Hepatocyte (in vitro differentiated cells): ENCODE measurements at places on chromosomes 12 and 14. TPM values are rescaled to one million over a fixed set of nuclear protein-coding genes. Genes with fewer than 3 reads are reported as not detected.

Gene KRT78
- 0.08 TPM in 1 of 2 replicates, not detected in the other for total RNA-seq

Gene OTOGL
- 0.33 and 0.44 TPM in 2 replicates for total RNA-seq

Gene ACTR10
- total RNA-seq, result 106 and 120 TPM in 2 replicates

Gene PLEKHG3
- 41.8 and 54.2 TPM in 2 replicates for total RNA-seq

Gene LTBP2
- 3.0 and 8.6 TPM in 2 replicates for total RNA-seq

Gene RILPL1
- 10.2 and 13.6 TPM in 2 replicates for total RNA-seq

Gene CCDC177
- total RNA-seq, result 0.23 TPM in 1 of 2 replicates, not detected in the other

Gene LUM
- total RNA-seq, result 1,782 and 2,030 TPM in 2 replicates

Gene SERPINA10
- total RNA-seq, result 19.1 and 23.0 TPM in 2 replicates

GRCh38 chr12:93980711-93981110 lies 167.7 kb upstream of the PLXNC1 start:
- no peak for DNase-seq

DNA sequence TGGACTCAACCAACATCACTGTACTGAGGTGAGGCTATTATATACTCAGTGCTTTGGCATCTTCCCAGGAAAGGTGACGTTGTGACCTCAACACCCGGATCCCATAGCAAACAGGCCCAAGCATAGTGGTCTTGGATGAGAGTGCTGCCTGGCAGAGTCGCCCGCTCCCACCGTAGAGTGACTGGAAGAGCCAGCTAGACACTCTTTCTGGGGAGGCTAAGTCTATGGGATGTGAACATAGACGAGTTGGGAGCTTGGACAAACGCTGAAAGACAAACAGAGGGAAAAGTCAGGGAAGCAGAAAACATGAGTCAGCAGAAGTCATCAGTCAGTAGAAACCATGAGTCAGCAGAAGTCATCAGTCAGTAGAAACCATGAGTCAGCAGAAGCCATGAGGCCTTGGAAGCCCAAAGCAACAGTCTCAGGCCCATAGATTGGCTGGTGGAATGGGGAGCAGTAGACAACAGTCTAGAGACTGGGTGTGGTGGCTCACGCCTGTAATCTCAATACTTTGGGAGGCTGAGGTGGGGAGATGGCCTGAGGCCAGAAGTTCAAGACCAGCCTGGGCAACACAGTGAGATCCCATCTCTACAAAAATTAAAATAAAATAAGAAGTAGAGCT lies 66.4 kb upstream of the MAP1LC3B2 start:
- DNase-seq, result peak; percentile 50

DNA sequence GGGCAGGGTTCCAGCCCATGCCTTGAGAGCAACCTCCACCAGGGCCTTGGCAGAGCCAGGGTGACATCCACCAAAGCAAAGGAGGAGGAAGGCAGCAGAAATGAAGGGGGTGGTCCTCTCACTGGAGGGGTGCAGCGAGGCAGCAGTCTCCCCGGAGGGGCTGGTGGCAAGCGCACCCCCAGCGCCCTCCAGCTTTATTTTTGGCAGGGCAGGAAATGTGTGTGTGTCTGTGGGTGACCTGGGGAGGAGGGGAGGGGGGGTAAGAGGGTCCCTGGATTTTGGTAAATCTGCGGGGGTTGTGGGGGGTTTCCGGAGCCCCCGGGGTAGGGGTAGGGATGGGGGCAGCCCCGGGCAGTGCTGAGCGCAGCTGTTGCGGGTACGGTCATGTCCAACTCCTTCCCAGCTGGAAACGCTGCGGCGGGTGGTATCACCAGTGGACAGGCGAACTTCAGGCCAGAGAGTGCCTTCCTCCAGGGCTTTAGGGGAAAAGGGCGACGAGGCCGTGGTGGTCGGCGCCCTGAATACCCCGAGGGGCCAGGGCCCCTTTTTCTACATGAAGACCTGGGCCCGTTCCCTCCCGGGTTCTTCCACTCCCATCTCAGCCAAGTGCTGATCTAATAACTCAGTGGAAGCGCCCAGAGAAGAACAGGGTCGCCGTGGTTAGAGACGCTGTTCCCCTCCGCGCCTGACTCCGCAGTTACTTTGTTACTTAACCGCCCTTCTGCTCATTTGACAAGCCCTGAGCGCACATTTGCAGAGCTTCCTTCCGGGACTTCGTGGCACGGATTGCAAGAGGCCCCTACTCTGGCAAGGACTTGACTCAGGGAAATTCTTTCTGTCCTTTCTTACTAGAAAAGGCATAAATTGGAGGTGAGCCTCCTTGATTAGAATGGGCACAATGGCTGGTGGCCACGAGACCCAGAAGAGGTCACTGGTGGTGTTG lies 55.2 kb downstream of the FOS start:
- no peak for DNase-seq

DNA sequence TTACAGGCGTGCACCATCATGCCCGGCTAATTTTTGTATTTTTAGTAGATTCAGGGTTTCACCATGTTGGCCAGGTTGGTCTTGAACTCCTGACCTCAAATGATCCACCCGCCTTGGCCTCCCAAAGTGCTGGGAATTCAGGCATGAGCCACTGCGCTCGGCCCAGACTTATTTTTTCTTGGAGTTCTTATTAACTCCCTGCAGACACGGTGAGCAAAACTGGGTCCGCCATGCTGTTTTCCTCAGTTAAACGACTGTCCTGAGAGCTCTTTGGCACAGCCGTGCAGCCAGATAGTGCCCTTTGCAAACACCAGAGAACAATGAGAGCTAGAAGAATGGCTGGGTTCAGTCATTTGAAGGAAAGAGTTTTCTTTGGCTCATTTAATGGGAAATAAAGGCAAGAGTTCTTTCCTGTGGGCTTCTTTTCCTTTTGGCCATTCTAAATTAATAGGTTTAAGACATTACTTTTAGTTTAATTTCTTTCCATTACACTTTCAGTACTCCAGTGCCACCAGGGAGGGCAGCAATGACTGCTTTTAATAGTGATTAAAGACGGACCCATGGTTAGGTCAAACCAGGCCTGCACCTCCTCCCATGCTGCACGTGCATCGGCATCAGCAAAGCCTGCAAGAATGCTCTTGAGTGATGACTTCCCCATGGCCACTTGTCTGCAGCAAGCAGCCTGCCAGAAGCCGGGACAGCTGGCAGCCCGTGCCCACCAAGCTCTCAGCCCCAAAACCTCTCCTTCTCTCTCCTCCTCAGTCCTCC lies 60.7 kb downstream of the VCPKMT start:
- DNase-seq, result no peak

- DNase-seq, result peak; percentile 75
Measured at GRCh38 chr12:95446506-95446900, 27.4 kb upstream of the METAP2 start.

DNA sequence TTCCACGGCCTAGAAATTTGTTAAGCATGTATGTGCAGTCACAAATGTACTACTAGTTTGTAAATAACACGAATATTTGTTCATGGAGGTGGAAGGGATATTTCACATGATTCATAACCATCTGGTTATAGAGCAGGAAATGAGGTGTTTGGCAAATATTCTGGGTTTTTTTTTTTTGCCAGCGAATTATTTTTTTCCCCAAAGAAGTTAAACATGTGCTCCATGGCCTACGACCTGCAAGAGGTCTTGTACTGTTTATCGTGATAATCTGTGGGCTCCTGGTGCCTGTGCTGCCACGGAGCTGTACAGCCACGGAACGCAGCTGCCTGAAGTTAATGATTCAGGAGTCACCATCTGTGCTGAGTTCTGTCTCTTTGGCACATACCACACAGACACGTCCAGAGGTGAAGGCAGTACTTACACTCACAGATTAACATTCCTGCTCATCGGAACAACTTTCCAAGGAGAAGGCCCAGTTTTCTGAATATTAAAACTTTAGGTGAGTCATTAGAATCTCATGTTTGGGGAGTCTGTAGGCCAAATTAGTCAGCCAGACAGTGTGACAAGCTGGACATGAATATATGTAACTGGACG lies 156.3 kb downstream of the TMX1 start:
- no peak for DNase-seq

DNA sequence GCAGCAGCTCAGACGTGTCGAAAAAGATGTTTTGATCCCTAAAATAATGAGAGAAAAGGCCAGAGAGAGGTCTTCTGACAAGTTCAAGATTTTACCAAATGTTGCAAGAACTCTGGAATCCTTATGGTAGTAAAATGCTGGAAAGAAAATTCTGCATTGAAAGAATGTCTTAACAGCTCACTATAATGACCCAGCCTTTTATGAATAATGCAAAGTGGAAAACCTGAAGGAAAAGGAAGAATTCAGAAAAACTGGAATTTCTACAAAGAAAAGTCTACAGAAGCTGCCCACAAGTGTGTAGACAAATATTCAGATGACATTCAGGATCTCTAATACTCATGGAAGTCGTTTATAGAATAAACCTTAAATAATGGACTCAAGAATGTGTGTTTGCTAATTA lies 1.8 kb upstream of the CCDC88C start:
- DNase-seq, result no peak

GRCh38 chr14:100710826-100711462 lies 15.7 kb upstream of the DLK1 start:
- DNase-seq, result no peak

GRCh38 chr14:66038212-66038611 lies 448.0 kb upstream of the CCDC196 start:
- DNase-seq, result no peak

- DNase-seq, result no peak
Measured at GRCh38 chr14:50839048-50839447, 8.1 kb upstream of the NIN start.

- no peak for DNase-seq
Measured at GRCh38 chr12:8154526-8154925, 2.3 kb upstream of the ZNF705A start.

GRCh38 chr12:68454892-68455291 lies 122.7 kb upstream of the MDM1 start:
- DNase-seq, result no peak

- DNase-seq, result peak; percentile 13
Measured at GRCh38 chr14:81221579-81222102, 882 bp upstream of the GTF2A1 start.

- no peak for DNase-seq
Measured at GRCh38 chr12:10747730-10748129, 24.6 kb upstream of the YBX3 start.

DNA sequence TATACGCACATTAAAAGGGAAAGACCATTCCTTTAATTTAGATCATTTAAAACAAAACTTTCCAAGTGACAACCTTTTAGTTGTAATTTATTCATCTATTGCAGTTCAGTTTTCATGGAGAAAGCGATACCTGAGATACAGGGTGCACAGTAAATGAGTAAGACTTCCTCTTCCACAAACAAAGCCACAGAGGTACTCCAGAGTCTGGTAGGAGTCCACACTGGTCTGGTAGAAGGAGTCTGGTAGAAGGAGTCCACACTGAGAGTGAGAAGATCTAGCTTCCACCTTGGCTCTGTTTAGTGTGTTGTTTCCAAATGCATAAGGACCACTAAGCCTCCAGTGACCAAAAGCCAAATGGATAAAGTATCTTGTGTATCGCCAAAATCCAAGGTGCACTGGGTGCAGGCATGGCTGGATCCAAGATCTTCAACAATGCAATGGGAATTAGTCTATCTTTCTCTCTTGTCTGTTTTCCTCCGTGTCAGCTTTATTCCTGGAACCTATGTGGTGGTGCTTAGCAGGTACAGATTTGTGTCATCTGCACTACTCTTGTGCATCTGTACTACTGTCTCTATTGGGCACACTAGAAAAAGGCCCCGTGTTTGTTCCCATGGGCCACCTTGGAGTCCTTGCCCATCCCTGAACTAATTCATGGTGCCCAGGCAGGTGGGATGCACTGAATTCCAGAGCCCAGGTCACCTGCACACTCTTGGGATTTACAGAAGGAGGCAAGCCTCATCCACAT lies 331.1 kb downstream of the BCL11B start:
- DNase-seq, result no peak

- no peak for DNase-seq
Measured at GRCh38 chr12:57918147-57918546, 23.2 kb upstream of the ATP23 start.

GRCh38 chr12:46522071-46522470 lies 149.5 kb upstream of the SLC38A2 start:
- DNase-seq, result no peak

DNA sequence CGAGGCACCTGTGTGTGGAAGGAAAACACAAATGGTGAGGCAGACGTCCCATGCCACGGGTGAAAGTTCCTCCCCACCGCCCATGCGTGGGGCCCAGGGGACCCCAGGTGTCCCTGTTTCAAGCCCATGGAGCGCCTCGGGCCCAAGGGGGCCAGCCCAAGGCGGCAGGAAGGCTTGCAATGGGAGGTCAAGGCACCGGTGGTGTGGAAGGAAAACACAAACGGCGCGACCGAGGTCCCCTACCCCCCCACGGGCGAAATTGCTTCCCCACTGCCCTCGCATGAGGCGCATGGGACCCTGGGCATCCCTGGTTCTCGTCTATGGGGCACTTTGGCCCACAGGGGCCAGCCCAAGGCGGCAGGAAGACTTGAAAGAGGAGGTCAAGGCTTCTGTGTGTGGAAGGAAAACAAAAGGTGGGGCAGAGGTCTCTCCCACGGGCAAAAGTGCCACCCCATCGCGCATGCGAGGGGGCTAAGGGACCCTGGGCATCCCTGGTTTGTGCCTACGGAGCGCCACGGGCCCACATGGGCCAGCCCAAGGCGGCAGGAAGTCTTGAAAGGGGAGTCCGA lies 379.4 kb downstream of the ALG10 start:
- peak; percentile 2 for DNase-seq

DNA sequence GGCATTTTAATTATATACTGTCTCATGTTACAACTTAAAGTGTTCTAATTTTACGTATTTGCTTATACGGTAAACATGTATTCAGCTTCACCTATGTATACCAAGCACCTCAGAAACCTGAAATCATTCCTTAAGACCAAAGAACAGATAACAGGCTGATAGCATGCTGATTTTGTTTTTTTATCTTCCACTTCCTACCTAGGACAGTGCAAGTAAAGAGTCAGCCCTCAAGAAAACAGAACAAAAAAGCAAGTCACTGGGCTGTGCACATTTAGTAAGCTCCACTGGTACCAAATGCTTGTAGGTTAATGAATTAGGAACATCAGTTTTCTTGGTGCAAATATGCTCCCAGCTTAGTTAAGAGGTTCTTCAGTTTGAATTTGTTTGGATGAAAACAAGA lies 611.3 kb downstream of the VRK1 start:
- no peak for DNase-seq

- no peak for DNase-seq
Measured at GRCh38 chr12:94416613-94417012, 43.1 kb downstream of the CEP83 start.

DNA sequence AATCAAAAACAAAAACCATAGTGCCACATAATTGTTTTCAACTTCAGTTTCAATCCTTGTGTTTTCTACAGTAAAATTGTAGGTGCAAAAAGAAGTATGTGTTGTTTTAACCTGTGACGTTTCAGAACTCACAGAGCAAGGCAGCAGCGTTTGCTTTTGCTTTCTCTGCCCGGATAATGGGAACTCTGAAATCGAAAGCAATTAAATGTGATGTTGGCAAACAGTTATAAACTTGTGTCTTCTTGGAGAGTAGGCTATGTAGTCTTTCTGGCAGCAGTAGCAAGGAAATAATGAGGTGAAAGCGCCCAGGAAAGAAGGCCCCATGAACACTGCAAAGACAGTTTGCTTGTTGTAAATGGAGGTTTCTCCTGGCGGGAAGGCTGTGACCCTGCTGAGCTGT lies 39.1 kb downstream of the FNTB start:
- DNase-seq, result no peak

GRCh38 chr12:19242581-19242980 lies 113.0 kb downstream of the PLEKHA5 start:
- no peak for DNase-seq
